ENCODE measurements at places on chromosomes 12 and 14.

GRCh38 chr12:93741659-93742109 lies 64.5 kb downstream of the CRADD start:
- peak; percentile 7 for DNase-seq

GRCh38 chr12:44457465-44457864 lies 418.6 kb downstream of the NELL2 start:
- no peak for DNase-seq

- DNase-seq: no peak
Measured at GRCh38 chr14:93991212-93991611, 5.9 kb upstream of the CCDC197 start.

DNA sequence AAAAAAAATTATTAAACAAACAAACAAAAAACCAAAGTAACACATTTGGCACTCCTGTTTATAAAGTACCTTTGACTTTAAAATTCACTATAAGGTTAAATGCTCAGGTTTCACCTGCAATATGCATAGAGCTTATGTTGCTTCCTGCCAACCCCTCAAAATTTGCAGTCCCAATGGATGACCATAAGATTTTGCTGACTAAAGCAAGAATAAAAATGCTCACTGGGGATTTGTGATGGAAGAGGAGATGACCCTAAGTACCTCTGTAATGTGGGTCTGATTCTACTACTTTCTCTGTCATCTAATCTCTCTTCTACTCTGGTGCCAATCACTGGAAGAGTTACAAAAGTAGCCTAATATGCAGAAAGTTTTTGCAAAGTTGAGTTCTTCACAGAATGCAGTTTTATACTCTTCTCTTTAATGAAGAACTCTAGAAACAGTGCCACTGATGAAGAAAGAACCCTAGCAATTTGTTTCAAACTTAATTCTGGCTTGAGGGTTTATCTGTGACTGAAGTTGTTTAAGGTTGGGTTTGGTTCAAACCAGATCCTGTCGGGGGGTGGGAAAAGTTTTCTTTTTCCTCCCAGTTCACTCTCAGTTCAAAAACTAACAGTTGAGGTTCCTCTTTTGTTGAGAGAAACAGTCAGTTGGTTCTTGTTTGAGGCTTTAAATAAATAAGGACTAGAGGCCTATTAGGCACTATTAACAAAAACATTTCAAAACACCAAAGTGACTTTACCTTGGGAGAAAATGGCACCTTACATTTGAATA lies 10.9 kb downstream of the WASHC3 start:
- no peak for DNase-seq

DNA sequence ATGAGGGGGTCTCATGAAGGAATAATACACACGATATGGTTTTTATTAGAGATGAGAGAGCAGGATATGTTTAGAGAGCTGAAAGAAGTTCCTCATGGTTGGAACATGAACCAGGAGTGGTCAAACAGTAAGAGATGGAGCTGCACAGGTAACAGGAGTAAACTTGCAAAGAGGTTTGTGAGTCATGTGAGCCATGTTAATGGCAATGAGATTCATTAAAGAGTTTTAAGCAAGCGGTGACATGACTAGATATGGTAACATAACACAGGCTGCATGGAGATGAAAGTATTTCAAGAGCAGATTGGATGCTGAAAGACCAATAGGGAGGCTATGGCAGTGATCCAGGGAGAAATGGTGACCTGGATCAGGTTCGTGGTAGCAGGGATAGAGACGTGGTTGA lies 62.6 kb upstream of the SSTR1 start:
- no peak for DNase-seq

DNA sequence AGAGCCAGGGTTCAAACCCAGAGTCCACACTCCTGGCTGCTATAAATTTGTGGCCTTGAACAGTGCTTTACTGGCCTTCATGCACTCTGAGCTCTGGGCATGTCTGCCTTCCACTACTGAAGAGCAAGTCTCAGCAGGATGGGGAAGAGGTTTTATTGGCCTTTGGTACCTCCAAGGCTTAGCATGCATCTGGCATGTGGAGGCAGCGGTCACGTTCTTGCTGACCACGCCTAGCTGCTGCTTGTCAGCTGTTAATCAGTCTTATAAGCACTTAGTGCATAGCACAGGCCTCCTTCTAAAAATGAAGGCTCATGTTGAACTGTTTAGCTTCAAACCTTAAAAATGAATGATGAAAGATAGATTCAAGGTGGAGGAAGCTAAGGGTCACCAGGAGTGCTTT lies 177.5 kb downstream of the PELI2 start:
- no peak for DNase-seq

GRCh38 chr14:55103971-55104954 lies 24.8 kb upstream of the LGALS3 start:
- no peak for DNase-seq

DNA sequence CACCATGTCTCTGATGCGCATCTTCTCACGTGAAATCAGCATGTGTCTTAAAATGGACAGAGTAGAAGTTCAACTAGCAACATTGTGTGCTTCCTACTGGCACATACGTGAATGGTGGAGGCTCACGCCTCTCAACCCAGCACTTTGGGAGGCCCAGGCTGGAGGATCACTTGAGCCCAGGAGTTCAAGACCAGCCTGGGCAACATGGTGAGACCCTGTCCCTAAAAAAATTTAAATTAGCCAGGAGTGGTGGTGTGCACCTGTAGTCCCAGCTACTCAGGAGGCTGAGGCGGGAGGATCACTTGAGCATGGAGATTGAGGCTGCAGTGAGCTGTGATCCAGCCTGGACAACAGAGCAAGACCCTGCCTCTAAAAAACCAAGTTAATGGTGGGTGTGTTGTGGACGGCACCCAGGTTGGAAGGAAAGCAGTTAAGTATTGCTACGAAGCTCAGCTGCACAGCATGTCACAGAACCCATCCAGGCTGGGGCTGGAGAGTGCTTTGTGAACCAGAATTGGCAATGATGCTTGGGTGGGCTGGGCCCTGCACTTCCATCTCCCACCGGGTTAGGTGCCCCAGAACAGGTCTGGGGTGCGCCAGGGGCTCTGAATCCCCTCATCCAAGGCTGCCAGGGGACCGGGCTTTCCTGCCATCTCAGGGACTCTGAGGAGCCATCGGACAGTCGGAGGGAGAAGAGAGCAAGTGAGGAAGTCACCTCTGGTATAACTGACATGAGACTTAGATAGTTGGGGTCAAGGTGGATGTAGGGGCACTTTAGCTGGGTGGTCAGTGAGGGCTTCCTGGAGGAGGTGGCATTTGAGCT lies 33.0 kb upstream of the ULK1 start:
- DNase-seq: no peak

GRCh38 chr14:72544615-72545387 lies 349.1 kb downstream of the DPF3 start:
- no peak for DNase-seq

DNA sequence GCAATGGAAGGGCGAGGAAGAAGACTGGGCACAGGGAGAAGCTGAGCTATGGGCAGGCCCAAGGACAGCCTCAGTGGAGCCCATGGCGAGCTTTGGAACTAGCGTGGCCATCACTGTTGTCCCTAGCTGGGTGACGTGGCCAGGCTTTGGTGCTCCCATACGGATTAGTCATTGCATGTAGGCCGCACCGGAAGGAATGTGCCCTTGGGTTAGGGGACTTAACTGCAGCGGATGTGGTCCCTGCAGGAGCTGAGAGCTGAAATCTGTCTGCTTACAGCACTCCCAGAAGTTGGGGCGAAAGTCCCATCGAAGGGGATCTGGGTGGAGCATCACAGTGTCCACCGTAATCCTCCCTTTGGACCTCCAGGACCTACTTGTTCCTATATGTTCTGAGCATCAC lies 133.7 kb downstream of the PAPOLA start:
- DNase-seq: no peak

DNA sequence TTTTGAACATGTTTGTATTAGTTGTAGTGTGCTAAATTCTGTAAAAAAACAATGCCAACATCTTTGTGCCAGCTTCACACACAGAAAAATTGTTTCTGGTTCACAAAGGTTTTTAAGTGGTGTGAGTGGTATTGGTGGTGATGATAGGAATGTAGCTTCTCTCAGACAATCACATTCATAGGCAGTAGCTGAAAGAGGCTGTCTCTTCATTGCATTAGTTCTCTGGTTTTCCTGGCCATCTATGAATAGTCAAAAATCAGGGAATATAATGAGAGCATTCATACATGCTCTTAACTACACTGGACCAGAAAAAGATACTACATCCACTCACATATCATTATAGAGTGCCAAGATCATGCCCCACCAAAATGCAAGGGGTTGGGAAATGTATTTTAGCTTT lies 433.5 kb downstream of the FLRT2 start:
- no peak for DNase-seq

DNA sequence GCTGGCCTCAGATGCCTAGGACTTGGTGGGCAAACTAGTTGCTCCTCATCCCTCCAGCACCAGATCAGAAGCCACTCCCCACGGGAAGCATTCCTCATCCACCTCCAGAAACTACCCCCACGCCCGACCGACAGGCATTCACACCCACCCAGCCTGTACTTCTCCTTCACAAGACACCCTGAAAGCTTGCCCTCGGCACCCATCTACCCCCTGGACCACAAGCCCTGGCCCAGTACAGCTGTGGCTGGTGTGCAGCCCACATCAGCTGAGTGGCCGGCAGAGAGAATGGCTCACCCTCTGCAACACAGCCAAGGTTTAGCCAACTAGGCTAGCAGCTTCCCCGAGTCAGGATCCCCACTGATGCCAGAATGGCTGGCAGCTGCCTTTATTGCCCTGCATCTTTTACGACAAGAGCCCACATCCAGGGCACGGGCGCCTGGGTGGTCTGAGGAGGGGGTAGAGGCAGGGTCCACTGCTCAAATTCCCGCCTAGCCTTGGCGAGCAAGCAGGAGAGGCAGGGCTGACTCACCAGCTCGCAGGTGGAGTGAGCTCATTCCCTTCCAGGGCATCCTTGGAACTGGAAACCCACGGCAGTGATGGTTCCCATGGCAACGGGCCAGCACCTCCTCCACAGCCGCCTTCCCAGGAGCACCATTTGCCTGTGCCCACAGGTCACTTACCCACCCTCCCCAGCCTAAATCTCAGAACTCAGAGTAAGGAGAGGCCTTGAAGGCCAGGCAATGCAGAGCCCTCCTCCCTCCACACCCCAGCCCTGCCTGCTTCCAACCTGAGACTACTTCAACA lies 17.1 kb downstream of the ACTN1 start:
- no peak for DNase-seq

GRCh38 chr14:22491683-22492621 lies 97.1 kb downstream of the DAD1 start:
- no peak for DNase-seq

DNA sequence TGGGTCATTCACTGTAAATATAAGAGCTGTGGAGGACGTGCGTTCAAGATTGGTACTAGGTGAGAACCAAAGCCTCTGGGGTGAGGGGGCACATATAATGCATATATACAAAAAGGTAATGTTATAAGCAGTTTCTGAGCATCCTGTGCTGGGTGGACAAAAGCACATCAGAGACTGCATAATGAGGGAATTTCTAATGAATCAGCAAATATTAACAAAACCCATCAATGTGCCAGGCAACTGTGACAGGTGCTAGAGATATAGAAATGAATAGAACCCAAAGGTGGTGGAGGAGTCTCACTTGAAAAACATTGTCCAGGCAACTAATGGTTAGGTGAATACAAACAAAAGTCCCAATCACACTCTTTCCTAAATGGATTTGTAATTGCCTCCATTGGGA lies 74.7 kb downstream of the GPR65 start:
- no peak for DNase-seq

DNA sequence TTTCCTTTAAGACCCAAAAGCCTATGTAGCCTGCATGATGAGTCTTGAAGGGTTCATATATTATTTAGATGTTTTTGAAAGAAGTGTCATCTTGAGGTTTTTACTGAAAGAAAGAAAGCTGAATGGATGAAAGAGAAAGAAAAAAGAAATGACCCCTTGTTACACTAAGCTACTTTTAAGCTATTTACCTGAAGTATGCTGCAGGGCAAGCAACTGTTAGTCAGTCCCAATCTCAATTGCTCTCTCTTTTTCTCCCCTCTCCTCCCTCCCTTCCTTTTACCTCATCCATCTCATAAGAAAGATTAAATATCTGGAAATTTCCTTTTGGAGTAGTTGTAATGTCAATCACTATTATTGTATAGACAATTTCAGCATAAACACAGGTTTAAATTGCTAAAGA lies 512.4 kb downstream of the TMTC2 start:
- DNase-seq: no peak

- no peak for DNase-seq
Measured at GRCh38 chr12:15720295-15720694, 68.9 kb downstream of the EPS8 start.

GRCh38 chr14:68401317-68401716 lies 391.6 kb downstream of the ZFP36L1 start:
- no peak for DNase-seq

GRCh38 chr14:59318908-59319307 lies 130.4 kb downstream of the DAAM1 start:
- no peak for DNase-seq

DNA sequence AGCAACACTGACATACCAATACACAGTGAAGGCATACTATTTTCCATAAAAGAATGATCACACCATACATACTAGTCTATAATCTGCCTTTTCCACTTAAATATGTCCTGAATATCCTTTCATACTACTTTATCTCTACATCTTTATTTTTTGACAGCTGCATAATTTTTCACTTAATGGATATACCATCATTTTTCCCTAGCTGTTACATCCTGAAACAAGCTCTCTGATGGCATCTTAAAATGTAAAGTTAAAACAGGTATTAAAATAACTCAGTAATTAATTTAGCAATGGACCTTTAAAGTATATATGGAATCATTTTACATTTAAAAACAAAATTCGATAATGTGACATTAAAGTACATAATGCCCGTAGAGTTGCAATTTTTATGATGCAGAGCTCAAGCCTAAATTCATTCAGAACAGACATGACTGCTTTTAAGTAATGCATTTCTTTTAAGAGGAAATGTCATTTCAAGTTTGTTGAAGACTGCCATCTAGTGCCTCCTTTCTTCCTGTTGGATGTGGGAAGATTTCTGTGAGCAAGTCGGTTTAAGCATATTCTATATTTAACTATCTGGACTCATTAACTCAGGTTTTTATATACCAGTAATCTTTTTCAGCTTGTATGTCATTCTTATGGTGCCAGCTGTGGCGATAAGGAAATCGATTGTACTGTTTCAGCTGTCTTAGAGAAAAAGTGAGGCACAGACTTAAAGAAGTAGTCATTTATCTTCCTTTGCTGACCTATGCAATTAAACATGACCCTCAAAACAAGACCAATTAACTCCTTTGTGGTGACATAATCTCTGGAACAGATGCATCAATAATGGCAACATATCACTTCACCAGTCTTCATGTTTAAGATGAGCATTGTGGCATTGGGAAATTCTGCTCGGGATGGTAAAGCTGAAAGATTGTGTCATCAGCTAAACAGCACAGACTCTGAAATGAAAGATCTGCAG lies 20.3 kb downstream of the PRICKLE1 start:
- no peak for DNase-seq

Measured in stimulated activated CD4-positive, alpha-beta T cell treated with anti-CD3 and anti-CD28 coated beads, Interleukin-15, amount 100 ng/mL, for 1 hour (primary cell).